ENCODE measurements at places on chromosomes 16 and 17.

DNA sequence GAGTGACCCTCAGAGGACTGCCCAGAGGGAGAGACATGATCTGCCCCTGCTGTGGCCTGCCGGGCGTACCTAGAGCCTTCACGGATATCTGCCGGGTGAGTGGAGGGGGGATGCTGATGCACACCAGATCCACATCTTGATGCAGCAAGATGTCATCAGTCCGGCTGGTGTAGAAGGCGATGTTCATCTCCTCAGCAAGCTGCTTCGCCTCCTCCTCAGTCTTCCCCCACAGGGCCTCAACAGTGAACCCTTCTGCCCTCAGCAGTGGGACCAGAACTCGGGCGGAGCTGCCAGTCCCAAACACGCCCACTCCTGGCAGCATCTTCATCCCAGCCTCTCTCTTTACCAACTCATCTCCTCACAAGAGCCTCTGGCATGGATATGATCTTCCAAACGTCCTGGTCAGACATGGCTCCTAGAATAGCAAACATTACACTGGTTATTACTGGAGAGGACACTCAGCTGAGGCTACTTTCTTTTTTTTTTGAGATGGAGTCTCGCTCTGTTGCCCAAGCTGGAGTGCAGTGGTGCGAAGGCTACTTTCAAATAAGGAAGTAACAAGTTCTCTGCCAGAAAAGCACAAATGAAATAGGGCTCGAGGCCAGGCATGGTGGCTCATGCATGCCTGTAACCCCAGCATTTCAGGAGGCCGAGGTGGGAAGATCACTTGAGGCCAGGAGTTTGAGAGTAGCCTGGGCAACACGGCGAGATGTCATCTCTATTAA, 18.9 kb downstream of the C16orf86 start:
- no peak for DNase-seq

GRCh38 chr17:18850679-18851078, 7.3 kb upstream of the PRPSAP2 start:
- DNase-seq, result no peak

DNA sequence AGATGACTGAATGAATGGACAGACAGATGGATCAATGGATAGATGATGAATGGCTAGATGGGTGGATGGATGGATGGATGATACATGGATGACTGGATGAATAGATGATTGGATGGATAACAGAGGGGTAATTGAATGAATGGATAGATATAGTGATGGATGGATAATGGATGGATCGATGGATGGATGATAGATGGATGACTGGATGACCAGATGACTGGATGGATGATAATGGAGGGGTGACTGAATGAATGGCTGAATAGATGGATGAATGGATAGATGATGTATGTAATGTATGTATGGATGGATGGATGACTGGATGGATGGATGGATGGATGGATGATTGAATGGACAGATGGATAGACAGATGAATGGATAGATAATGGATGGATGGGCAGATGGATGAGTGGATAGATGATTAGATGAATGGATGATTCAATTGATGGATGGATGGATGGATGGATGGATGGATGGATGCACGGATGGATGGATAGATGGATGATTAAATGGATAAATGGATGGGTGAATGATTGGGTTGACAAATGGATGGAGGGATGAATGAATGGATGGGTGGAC, 87.7 kb downstream of the CDYL2 start:
- no peak for DNase-seq

GRCh38 chr17:81513753-81514488, 1.3 kb upstream of the ACTG1 start:
- peak; percentile 68 for DNase-seq

DNA sequence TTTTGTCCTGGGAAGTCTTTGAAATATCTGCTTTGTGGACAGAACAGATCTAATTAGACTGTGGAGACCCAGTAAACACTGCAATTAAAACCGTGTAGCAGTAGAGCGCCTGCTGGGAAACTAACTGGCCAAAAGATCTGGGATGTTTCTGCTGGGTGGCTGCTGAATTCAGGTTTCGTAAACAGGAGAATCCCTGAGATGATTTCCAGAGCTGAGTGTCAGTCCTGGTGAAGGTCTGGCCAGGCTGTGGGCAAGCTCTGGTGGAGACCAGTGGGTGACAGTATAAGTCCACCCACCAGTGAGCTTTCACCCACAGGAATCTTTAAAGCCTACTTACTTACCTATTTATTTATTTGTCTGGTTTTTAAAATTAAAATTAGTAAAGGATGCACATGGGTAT, 257.2 kb downstream of the IRF8 start:
- DNase-seq, result no peak

DNA sequence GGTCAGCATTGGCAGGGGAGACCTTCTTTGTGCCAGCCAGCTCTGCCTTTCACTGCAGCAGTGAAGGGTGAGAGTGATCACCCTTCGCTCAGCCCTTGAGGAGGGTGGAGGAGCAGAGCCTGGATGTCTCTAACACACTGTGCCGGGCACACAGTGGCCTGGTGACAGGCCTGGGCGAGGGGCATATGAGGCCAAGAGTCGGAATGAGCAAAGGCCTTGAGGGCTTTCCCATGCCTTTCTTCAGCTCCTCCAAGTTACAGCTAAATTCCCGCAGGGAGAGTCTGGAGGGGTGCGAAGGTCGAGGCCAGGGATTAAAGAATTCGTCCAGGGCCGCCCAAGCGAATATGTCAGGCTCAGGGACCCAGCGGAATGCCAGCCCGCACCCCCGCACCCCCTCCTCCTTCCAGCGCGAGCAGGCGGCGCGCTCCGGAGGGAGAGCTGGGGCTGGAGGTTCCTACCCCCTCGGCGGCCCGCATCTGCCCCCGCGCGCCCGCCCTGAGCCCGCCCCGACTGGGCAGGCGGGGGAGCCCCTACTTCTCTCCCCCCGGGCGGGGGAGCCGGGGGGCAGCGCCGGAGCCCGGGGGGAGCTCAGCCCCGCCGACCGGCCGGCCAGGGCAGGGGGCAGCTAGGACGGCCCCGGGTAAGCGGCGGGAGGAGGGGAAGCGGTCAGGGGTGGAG, at the start of gene RASL10B:
Gene RASL10B, plus strand, starts transcription at position 401 of the 678 bp plus-strand sequence. CDS start 3,546 bp downstream, outside the sequence.
- DNase-seq, result peak; percentile 65

DNA sequence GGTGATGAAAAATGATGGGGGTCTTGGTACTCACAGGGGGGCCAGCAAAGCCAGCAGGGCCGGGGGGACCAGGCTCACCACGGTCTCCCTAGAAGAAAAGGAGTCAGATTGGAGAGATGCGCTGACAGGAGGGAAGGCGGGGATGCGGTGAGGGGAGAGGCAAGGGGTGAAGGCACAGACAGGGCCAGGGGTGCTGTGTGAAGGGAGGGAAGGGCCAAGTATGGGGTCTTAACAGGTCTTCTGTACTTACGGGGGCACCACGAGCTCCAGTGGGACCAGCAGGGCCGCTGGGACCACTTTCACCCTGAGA, 11.2 kb downstream of the COL1A1 start:
- no peak for DNase-seq

GRCh38 chr17:77424585-77425344, 284.0 kb downstream of the SEC14L1 start:
- no peak for DNase-seq

GRCh38 chr16:88476817-88477397, 23.8 kb downstream of the ZFPM1 start:
- no peak for DNase-seq

GRCh38 chr17:50114401-50114800, 15.6 kb downstream of the SAMD14 start:
- no peak for DNase-seq

GRCh38 chr17:82305727-82306300, 11.6 kb downstream of the CD7 start:
- no peak for DNase-seq

DNA sequence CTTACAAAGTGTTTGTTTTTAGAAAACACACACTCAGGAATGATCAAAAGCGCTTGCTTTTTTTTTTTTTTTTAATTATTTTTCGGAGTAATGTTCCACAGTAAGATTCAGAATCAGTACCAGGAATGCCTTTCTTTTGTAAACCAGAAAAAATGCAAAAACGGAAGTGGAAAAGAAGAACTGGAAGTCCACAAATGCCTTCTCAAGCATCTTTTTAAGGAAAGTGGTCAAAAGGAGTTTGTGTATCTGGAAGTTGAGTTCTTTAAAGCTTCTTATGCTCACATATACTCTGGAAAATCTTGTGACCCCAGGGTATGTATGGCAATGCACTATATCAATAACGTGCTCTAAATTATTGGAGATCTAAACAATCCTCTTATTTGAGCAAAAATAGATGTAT, 126.0 kb downstream of the ABCA8 start:
- no peak for DNase-seq

- DNase-seq, result peak; percentile 69
Observed at GRCh38 chr16:21708533-21709115, 44.9 kb downstream of the OTOA start.

DNA sequence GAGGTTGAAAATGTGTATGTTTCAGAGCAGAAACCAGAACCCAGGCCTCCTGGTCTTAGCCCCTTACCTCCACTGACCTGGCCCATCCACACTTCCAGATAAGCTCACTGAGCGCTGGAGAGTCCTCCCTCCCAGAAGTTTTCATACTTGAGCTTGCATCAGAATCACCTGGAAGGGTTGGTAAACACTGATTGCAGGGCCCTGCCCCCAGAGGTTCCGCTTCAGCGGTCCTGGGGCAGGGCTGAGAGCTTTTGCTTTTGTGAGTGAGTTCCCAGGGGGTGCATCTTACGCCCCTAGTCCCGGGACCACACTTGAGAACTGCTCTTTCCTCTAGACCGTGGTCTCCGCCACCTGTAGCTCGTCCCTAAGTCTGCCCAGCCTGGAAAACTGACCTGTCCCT, 20.6 kb downstream of the TTYH2 start:
- DNase-seq, result no peak

DNA sequence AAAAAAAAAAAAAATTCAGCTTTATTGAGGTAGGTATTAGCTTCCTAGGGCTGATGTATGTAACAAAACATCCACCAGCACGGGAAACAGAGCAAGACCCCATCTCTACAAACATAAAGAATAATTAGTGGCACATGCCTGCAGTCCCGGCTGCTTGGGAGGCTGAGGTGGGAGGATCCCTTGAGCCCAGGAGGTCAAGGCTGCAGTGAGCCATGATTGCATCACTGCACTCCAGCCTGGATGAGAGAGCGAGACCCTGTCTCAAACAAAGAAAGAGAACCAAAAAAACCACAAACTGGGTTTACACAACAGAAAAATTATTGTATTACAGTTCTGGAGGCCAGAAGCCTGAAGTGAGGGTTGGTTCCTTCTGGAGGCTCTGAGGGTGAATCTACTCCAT, 4.0 kb upstream of the MMP25 start:
- DNase-seq, result no peak

DNA sequence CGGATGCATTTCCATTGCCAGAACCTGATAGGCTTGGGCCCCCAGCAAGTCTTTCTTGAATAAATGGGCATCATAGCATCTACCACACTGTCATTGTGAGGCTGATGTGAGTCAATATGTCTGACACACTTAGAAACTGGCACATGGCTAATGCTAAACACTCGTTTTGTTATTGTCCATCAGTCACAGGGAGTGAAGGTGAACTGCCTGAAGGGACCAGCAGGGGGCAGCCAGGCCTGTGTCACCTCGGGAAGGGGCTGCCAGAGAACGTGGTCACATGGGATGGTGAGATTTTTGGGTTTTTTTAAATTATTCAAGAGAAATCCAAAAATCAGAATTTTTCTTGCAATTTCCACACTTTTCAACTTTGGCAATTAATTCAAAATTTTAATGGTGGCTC, 831 bp upstream of the RCVRN start:
- DNase-seq, result no peak

DNA sequence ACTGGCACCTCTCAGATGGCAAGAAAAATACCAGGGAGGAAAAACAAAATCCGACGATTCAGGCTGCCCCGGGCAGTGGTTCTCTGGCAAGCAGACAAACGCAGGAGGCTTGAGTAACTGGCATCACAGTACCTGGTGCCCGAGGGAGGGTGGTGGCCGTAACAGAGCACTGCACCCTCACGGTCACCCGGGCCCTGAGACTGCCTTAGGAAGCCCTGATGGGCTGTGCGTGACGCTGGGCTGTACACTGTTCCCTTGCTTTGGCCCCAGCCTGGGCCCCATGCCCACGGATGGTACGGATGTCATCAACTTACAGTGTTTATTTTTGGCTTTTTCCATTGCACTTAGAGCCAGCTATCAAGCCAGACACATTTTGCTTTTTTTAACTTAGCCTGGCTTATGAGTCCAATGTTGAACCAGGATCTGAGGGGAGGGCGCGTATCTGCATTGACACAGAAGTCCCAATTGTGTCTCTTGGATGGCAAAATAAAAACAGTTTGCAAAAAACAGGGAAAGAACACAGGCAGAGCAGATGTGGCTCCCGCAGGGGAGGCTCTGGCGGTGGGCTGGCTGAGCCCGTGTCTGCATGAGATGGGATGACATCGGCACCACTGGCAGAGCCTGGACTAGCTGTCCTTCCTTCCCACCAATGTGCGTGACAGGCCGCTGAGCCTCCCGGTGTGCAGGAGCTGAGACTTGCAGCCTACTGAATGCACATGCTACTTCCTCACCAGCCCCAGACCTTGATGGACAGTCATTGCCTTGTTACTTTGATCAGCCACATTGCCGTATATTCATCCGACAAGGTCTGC, 287.7 kb downstream of the FOXL1 start:
- DNase-seq, result no peak

GRCh38 chr16:27641260-27641659, 91.3 kb downstream of the KATNIP start:
- DNase-seq, result no peak

DNA sequence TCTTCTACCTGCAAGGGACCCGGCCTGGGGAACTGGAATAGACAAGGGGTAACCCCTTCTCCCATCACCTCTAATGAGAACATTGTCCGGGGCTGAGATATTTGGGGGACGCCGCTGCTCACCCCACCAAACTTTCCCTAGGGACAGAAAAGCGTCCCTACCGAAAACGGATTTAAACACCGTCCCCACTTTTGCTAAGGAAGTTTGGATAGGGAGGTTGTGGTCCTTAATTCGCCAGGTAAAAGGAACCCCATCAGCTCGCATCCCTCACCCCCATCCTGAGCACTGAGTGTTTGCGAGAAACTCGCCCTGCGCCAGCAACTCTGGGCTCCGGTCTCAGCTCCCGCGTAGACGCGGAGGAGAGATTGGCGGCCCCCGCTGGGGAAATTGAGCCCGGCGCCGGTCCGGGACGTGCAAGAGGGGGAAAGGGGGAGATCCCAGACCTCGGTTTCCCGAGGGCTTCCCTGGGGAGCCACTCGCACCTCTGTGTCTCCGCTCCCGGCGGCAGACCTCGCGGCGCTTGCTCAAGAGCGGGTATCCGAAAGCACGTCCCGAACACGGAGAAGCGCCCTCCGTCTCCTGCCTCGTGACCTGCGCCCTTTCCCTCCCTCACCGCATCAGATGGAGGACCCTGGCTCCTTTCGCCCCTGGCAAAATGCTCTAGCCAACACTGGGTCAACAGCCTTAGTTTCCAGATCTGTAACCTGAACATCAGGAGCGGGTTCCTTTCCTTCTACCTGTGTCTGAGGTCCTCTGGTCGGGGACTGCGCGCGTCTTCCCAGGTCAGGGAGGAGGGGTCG, 3.1 kb upstream of the SOX9 start:
- DNase-seq, result no peak

GRCh38 chr16:53600126-53600525, 97.1 kb upstream of the AKTIP start:
- DNase-seq, result no peak

- peak; percentile 90 for DNase-seq
Observed at GRCh38 chr17:57537524-57538410, 207.3 kb downstream of the CCDC182 start.

All from neuronal stem cell (in vitro differentiated cells).